Renal cortical epithelial cell (primary cell): ENCODE measurements at places on chromosomes 3 and 15. TPM values are rescaled to one million over a fixed set of nuclear protein-coding genes. Genes with fewer than 3 reads are reported as not detected.

Gene SH3GL3
- total RNA-seq, result 0.35 and 0.69 TPM in 2 replicates

Gene CD96
- 0.05 TPM in 1 of 2 replicates, not detected in the other for total RNA-seq

Gene GPR160
- 28.6 and 50.5 TPM in 2 replicates for total RNA-seq

Gene IMPG2
- total RNA-seq, result 0.35 TPM in 2 replicates

Gene DAZL
- total RNA-seq, result 0.17 TPM in 1 of 2 replicates, not detected in the other

Gene TGFBR2
- 63.4 and 258 TPM in 2 replicates for total RNA-seq

Gene ZPLD1
- total RNA-seq, result 58.6 and 74.8 TPM in 2 replicates

Gene KLHL40
- not detected in 2 replicates for total RNA-seq

Gene RNF7
- total RNA-seq, result 46.9 and 66.0 TPM in 2 replicates

Gene PLOD2
- 284 and 348 TPM in 2 replicates for total RNA-seq

Gene CHRNA5
- total RNA-seq, result 4.1 and 6.6 TPM in 2 replicates

Gene LTF
- total RNA-seq, result 1.7 and 299 TPM in 2 replicates

Gene DGKG
- 0.15 and 6.8 TPM in 2 replicates for total RNA-seq

Gene EPHB1
- 6.3 and 17.4 TPM in 2 replicates for total RNA-seq

Gene CHRNA7
- total RNA-seq, result 0.52 and 1.5 TPM in 2 replicates

Gene ATP13A5
- total RNA-seq, result not detected in 2 replicates

Gene PTPN9
- 28.5 and 37.0 TPM in 2 replicates for total RNA-seq

Gene GPD1L
- 14.2 and 17.2 TPM in 2 replicates for total RNA-seq

Gene CCDC39
- total RNA-seq, result under 0.01 and 0.10 TPM in 2 replicates

Gene LYSMD2
- 7.5 and 10.6 TPM in 2 replicates for total RNA-seq

Gene TMC3
- total RNA-seq, result not detected in 2 replicates

Gene RPN1
- 339 and 570 TPM in 2 replicates for total RNA-seq

Gene PPP2R3A
- total RNA-seq, result 36.6 and 98.2 TPM in 2 replicates

Gene CCR4
- total RNA-seq, result not detected in 2 replicates

Gene ACAD9
- 47.2 and 48.9 TPM in 2 replicates for total RNA-seq

Gene FAM43A
- total RNA-seq, result 0.17 and 0.30 TPM in 2 replicates
